ENCODE measurements at places on chromosomes 12 and 14.

- H3K4me1 ChIP-seq, result no peaks in the 10 kb centered on the region
- no peak for DNase-seq
- H3K36me3 ChIP-seq, result no peaks in the 10 kb centered on the region
- H3K4me3 ChIP-seq, result peak within 1 kb of the TSS; percentile 29
- H3K27ac ChIP-seq, result peak within 1 kb of the TSS; percentile 49
These were observed at the start of gene CACNA1C for GRCh38 chr12:2052826-2053678. CACNA1C (plus strand) TSS chr12:2052987; CDS start chr12:2053563, 576 bp downstream.

GRCh38 chr14:47520382-47520781 is 155.0 kb downstream of the MDGA2 start:
- H3K4me1 ChIP-seq, result no peaks in the 10 kb centered on the region
- H3K27me3 ChIP-seq, result no peaks in the 10 kb centered on the region
- H3K4me3 ChIP-seq, result no peak overlapping the region
- DNase-seq, result no peak
- H3K27ac ChIP-seq, result no peak overlapping the region

GRCh38 chr12:130709151-130709970 is 6.7 kb downstream of the RIMBP2 start:
- peak; percentile 35 for DNase-seq
- no peak overlapping the region for H3K27ac ChIP-seq
- H3K27me3 ChIP-seq, result no peaks in the 10 kb centered on the region
- H3K4me3 ChIP-seq, result no peak overlapping the region
- no peaks in the 10 kb centered on the region for H3K36me3 ChIP-seq

DNA sequence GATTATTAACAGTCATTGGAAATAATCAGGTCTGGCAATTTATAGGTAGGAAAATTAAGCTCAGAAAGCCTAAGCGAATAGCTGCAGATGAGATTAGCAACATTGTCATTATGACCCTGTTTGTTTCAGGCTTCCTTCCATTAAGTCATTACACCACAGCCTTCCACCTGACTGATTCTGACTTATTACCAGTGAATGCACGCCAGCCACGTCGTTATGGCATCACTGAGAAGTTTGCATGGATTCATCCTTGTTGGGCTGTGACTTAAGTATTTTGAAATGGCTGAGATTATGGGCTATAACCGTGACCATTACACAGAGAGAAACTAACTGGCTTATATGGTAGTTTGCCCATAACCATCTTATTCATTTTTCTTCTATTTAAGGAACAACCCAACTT is 18.6 kb downstream of the RASSF8 start:
- no peak for DNase-seq
- H3K4me1 ChIP-seq, result no peaks in the 10 kb centered on the region
- no peak overlapping the region for H3K27ac ChIP-seq
- H3K27me3 ChIP-seq, result no peaks in the 10 kb centered on the region

GRCh38 chr12:28023156-28023887 is 50.8 kb upstream of the PTHLH start:
- no peaks in the 10 kb centered on the region for H3K36me3 ChIP-seq
- no peak for DNase-seq
- H3K27me3 ChIP-seq, result no peaks in the 10 kb centered on the region
- no peak overlapping the region for H3K4me3 ChIP-seq
- H3K4me1 ChIP-seq, result no peaks in the 10 kb centered on the region

GRCh38 chr12:98446682-98447081 is 68.7 kb upstream of the TMPO start:
- no peak for DNase-seq
- no peaks in the 10 kb centered on the region for H3K4me1 ChIP-seq
- H3K27me3 ChIP-seq, result no peaks in the 10 kb centered on the region
- H3K36me3 ChIP-seq, result no peaks in the 10 kb centered on the region
- no peak overlapping the region for H3K27ac ChIP-seq
- no peak overlapping the region for H3K4me3 ChIP-seq

DNA sequence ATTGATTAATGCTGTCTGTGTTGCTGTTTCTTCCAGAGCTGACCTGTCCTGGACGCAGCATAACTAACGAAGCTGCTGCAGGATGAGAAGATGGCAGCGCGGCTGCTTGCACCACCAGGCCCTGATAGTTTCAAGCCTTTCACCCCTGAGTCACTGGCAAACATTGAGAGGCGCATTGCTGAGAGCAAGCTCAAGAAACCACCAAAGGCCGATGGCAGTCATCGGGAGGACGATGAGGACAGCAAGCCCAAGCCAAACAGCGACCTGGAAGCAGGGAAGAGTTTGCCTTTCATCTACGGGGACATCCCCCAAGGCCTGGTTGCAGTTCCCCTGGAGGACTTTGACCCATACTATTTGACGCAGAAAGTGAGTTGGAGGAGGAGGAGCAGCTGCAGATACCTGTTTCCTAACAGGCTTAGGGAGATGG is 71.7 kb downstream of the SCN8A start:
- DNase-seq, result no peak
- no peaks in the 10 kb centered on the region for H3K27me3 ChIP-seq
- H3K4me1 ChIP-seq, result no peaks in the 10 kb centered on the region

DNA sequence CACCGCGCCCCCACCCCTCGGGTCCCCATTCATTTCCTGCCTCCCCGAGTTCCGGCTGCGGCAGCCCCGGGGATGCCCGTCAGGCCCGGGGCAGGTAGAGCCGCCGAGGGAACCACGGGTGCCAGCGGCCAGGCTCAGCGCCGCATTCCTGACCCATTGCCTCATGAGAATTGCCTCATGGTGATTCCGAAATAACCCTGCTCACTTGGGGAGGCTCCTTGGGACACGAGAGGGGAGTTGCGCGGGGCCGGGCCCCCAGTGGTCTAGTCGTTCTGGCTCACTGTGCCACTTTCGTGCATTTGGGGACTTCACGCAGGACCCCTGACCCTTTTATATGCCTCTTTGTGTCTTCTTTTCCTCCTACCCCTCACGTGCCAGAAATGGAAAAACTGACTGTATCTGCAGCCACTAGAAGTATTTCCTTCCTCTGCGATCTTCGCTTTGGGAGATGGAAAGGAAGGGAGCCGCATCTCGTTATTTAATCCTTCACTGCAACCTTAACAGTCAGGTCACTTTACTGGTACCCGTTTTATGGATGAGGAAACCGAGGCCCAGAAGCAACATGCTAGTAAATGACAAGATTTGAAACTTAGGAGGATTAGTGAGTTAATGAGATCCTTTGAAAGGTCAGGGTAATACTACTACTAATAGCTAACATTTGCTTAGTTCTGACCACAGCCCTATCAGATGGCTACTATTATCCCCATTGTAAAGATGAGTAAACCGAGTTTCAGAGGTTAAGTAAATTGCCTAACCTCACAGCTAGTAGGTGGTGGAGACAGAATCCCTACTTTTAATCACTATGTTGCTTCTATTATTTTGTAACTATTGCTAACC is 768 bp downstream of the PTPN11 start:
- H3K27me3 ChIP-seq, result no peaks in the 10 kb centered on the region
- no peaks in the 10 kb centered on the region for H3K36me3 ChIP-seq
- peak overlapping the region; percentile 96 for H3K4me3 ChIP-seq
- peaks cover 29% of the 10 kb centered on the region for H3K4me1 ChIP-seq
- peak overlapping the region; percentile 94 for H3K27ac ChIP-seq

DNA sequence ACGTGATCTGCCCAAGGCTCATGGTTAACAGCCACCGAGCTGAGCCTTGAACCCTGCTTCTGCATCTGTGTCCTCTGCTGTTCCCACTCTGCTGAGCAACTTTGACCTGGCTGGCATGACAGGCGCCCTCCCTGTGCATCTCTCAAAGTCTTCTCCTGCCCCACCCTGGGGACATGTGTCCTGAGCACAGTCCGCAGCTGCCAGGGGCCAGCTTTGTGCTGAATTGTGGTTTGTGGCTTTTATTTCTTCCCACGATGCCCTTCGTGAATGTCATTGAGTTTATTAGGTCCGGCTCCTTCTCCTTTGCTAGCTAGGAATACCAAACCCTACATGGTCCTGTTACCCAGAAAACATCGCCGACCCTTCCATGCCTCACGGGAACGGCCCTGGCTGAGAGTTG is 161.0 kb downstream of the TSPAN9 start:
- H3K4me3 ChIP-seq, result no peak overlapping the region
- H3K4me1 ChIP-seq, result no peaks in the 10 kb centered on the region
- no peak overlapping the region for H3K27ac ChIP-seq
- DNase-seq, result no peak
- no peaks in the 10 kb centered on the region for H3K27me3 ChIP-seq
- no peaks in the 10 kb centered on the region for H3K36me3 ChIP-seq

- H3K27ac ChIP-seq, result no peak overlapping the region
- no peak overlapping the region for H3K4me3 ChIP-seq
- no peaks in the 10 kb centered on the region for H3K36me3 ChIP-seq
These were observed 206.0 kb upstream of the PLEKHG7 start for GRCh38 chr12:92496790-92497189.

DNA sequence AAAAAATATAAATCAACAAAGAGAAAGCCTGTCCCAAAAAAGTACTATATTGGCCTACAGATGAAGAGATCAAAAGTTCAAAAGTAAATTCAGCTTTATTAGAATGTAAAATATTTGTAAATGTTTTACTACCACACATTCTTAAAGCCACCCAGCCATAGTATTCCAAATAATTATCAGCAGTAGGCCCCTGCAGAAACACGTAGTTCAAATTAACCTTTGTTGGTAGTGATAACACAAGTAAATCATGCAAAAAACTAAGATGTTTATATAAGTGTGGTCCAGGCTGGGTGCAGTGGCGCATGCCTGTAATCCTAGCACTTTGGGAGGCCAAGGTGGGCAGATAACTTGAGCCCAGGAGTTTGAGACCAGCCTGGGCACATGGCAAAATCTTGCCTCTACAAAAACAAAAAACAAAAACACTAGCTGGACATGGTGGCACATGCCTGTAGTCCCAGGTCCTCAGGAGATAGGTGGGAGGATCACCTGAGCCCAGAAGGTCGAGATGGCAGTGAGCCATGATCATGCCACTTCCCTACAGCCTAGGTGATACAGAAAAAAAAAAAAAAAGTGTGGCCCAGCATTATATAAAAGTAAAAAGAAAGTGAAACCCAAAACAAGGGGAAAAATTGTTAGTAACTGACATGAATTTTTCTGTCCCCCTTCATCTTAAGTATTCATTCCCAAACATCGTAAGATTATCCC is 17.9 kb downstream of the SPTLC2 start:
- H3K36me3 ChIP-seq, result no peaks in the 10 kb centered on the region
- no peaks in the 10 kb centered on the region for H3K27me3 ChIP-seq
- H3K27ac ChIP-seq, result no peak overlapping the region
- no peak overlapping the region for H3K4me3 ChIP-seq

- no peak overlapping the region for H3K27ac ChIP-seq
- H3K4me1 ChIP-seq, result no peaks in the 10 kb centered on the region
- no peaks in the 10 kb centered on the region for H3K27me3 ChIP-seq
- no peak overlapping the region for H3K4me3 ChIP-seq
- DNase-seq, result no peak
These were observed 16.7 kb downstream of the NT5DC3 start for GRCh38 chr12:103824290-103824689.

GRCh38 chr14:63276492-63277342 is 42.0 kb downstream of the GPHB5 start:
- no peak overlapping the region for H3K27ac ChIP-seq
- no peaks in the 10 kb centered on the region for H3K27me3 ChIP-seq
- H3K4me3 ChIP-seq, result no peak overlapping the region
- H3K4me1 ChIP-seq, result no peaks in the 10 kb centered on the region

- H3K36me3 ChIP-seq, result no peaks in the 10 kb centered on the region
- H3K4me3 ChIP-seq, result no peak overlapping the region
- no peak for DNase-seq
- no peaks in the 10 kb centered on the region for H3K4me1 ChIP-seq
- no peaks in the 10 kb centered on the region for H3K27me3 ChIP-seq
These were observed 14.0 kb downstream of the CCDC62 start for GRCh38 chr12:122788387-122788786.

DNA sequence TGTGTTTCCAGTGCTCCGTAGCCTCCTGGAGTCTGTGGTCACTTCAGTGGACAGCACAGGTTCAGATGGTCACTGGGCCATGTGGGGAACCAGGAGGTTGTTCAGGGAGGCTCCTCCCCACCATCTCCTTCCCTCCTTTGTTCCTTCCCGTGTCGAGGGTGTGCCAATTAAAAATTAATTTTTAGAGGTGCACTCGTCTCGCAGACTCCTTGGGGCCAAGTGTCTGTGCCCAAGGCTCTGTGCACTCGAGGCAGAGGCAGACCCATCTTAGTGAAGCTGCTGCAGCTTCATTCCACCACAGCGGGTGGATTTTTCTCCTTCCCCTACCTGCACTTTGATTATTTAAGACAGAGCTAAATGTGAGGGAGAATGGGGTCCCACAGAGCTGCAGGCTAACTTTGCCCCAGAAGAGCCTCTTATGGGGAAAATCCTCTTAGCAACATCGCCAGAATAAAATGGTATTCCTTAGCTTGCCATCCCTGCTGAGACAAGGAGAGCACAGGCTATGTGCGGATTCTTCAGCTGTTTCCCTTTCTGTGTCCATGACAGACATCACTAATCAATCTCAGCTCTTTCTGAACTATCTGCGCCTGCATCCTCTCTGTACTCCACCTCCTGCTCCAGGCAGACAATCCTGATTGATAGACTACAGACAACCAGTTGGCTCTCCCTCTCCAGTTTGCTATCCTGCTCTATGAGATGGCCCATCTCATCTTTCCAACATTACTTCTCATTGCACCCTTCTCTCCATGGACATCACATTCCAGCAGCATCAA is 159.5 kb downstream of the VRK1 start:
- H3K36me3 ChIP-seq, result no peaks in the 10 kb centered on the region
- no peak for DNase-seq
- no peaks in the 10 kb centered on the region for H3K27me3 ChIP-seq
- no peaks in the 10 kb centered on the region for H3K4me1 ChIP-seq
- no peak overlapping the region for H3K27ac ChIP-seq
- no peak overlapping the region for H3K4me3 ChIP-seq

DNA sequence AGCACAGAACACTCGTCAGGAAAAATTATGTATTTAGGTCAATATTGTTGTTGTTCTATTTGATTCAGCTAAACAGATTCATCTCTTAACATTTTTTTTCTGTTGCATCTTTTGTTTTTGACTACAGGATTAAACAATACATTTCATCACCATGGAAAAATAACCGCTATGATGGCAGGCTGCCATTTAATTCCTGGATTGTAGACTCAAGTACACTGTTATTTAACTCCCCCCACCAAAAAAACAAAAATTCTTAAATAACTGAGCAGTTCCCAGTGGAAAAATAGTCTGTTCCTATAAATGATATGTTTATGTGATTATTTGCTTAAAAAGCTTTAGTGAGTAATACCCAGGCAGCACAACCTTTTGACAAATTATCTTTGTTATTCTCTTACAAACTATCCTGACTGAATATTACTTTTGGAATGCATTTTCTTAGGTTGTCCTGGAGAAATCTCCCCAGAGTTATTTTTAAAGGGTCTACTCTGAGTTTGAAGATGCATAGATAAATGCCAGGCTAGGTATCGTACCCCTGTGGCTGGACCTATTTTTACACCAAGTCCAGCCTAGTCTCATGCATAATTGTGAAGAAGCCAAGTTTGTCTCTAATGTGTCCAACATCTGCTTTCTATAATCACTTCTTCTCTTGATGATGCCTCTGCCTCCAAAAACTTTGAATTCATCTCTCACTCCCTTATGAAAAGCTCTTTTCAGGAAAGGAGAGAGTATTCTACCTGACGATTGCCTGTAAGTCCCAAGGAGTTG is 3.7 kb downstream of the KERA start:
- no peaks in the 10 kb centered on the region for H3K27me3 ChIP-seq
- H3K4me3 ChIP-seq, result no peak overlapping the region
- no peak overlapping the region for H3K27ac ChIP-seq
- DNase-seq, result peak; percentile 14
- no peaks in the 10 kb centered on the region for H3K4me1 ChIP-seq

GRCh38 chr12:131893605-131894312 is 663 bp upstream of the ULK1 start:
- peak overlapping the region; percentile 77 for H3K27ac ChIP-seq
- H3K27me3 ChIP-seq, result no peaks in the 10 kb centered on the region
- no peak for DNase-seq
- H3K36me3 ChIP-seq, result no peaks in the 10 kb centered on the region
- peak overlapping the region; percentile 59 for H3K4me3 ChIP-seq

Data from Peyer's patch (tissue), 4 donors.